ENCODE measurements at places on chromosomes 1 and 21.

DNA sequence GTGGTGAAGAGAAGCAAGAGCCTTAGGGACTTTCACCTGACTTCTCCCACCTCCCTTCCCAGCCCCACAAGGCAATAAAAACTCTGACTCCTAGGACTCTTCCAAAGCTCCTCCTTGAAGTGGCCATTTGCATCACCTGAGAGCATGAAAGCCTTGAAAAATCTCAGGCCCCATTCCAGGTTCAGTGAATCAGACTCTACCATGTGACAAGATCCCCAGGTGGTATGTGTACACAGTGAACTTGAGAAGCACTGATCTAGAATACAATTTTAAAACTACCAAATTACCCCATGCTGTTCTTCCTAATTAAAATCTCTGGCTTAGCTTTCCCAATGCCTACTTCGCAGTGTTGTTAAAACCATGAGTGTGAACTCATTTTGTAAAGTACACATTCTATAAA is 195.1 kb upstream of the SAMSN1 start:
- no peak for DNase-seq

DNA sequence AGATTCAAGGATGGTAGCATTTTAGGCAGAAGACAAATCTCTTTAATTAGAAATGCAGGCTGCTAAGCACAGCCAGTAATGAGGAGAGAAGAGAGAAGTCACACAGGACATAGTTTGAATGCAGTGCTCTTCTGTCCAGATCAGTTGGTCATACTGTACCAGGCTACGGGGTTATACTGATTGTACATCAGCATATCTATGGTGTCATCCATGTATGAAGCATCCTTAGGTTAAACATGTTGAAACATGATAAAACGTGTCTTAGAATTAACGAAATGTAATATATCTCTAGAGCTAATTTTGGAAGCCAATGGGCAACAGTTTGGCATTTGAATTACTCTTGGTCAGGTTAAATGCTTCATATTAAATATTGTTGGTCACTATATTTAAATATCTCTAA is 199.1 kb downstream of the RYR2 start:
- no peak for DNase-seq

- DNase-seq, result no peak
Observed at GRCh38 chr1:100699744-100700143, 19.8 kb upstream of the VCAM1 start.

DNA sequence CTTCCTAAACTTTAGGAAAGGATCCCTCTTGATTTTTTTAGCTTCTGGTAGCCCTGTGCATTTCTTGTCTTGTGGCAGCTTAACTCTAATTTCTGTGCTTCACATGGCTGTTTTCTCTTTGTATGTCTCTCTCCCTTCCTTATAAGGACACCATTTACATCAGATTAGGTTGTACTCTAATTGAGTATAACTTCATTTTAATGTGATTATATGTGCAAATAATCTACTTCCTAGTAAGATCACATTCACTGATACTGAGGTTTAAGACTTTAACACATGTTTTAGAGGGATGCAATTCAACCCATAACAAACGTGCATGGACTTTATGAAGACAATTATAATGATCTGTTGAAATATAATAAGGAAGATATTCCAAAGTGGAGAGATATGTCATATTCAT is 46.7 kb downstream of the RGS4 start:
- no peak for DNase-seq

GRCh38 chr1:230681599-230681998 is 32.3 kb downstream of the AGT start:
- no peak for DNase-seq

DNA sequence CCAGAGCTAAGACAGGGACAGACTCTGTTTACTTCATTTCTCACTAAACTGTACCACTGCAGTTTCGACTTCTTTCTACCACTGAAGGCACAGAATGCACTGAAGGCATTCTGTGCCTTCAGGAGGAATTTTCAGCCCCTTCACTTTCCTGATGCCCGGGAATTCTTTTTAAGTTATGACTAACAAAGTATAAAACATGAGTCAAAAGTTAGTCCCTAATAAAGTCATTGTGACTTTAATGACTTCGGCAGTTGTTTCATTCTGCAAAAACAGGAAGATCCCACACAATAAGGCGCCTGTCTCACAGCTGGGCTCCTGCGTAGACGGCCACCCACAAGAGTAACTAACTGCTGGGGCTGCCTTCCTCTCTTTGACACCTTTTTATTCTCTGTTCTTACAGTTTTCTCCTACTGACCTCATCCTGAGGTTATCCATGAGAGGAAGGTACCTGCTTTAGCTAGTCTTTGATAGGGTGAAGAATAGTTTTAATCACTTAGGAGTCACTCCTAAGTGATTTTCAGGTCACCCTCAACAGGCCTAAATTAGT is 183.9 kb upstream of the SGIP1 start:
- DNase-seq, result peak; percentile 55

DNA sequence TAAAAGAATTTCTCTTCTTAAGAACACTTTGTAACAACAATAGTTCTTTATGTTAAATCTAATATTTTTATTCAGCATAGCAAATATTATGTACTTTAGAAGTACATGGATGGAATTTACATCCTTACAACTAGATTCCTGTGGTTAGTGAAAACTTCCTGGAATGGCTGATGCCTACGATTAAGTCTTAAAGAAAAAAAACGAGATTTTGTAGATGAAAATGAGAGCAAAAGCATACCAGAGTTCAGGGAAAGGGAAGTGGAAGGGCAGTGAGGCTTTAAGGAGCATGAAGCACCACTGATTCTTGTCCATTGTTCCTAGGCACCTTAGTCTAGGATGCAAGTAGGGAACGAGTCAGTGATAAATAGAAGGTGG is 26.7 kb downstream of the CFH start:
- no peak for DNase-seq

GRCh38 chr1:16461681-16462080 is 21.2 kb downstream of the NECAP2 start:
- DNase-seq, result no peak

DNA sequence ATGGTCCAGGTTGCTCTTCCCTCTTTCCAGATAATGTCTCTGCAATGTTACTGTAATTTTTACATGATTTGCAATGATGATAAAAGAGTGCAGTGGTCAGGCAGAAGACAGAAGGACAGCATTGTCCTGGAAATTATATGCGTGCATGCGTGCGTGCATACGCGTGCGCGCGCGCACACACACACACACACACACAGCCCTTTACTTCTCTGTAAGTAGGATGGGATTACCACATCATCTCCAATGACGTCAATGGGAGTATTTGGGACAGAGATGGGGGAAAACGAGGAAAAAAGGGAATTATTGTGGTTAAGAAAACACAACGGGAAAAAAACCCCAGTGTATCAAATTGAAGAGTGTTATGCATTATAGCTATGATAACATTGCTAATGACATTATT is 99.7 kb downstream of the SPAG17 start:
- DNase-seq, result no peak

GRCh38 chr1:63143482-63143881 is 178.9 kb upstream of the FOXD3 start:
- DNase-seq, result no peak

DNA sequence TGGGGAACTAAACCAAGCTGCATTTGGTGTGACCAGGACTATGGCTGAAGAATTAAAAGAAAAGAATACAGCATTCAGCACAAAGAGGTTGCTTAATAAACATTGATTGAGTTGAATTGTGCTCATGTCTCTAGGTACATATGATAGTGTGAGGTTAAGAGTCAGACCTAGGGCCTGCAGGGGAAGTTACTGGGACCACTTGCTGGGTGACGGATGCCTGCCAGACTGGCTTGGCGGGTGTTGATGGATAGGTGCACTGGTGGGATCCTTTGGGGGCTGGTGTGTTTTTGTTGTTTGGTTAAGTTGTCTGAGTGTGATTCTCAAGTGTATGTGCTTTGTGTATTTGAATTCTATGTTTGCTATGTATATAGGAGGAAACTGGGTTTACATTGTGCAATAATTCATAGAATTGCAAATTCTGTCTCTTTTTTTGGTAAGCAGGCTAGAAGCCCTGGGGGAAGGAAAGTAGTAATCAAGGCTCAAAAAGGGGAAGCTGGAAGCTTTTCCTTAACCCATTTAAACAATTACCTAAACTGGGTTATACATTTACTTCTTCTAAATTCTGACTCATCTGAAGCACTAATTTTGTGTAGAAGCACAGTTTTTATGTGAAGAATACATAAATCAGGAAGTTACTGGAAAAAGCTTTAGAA is 1.8 kb downstream of the CD101 start:
- peak; percentile 22 for DNase-seq

DNA sequence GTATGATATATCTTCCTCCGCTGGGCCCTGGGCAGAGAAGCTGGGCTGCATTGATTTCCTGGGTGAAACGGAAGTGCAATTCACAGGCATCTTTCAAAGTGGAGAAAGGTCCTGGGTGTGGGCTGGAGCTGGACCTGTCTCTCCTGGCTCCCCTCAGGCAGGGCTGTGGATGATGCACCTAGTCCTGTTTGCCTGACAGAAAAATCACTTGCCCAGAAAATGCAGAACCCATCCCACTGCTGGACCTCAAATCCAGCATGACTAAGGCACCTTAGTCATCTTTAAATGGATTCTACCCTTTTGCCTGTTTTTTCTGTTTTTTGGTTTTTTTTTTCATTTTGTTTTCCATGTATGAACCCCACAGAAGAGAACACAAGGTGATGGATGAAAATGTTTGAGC is 49.7 kb downstream of the MYSM1 start:
- no peak for DNase-seq

DNA sequence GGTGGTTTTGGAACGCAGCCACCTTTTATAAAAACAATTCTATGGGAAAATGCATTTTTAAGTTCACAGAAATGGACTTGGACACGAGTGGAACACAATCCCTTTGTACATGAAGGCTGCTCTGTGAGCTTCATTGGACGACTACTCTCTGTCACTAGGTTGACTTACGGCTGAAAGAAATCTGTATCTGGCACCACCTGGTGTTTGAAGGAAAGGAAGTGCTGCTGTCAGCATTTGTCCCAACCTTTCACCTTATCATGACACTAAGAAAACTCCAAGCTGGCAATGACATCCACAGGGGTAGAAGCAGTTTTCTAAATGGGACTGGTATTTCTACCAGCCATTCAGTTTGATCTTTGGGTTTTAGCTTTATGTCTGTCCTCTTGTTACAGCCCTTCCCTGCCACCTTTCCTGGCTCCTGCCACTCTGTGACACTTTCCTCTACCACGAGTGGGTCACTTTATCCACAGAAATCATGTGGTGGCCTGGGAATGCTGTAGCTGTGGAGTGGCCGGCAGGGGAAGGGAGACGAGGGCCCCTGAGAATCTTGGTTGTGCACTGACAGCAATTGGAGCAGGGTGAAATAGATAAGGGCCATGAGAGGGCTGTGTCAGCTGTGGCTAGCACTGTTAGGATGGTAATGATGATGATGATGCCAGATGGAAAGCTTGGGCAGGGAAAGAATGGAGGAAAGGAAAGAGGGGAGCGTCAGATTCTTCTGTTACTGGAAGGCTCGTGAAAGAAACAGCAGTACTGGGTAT is 85.2 kb downstream of the TBX19 start:
- no peak for DNase-seq

DNA sequence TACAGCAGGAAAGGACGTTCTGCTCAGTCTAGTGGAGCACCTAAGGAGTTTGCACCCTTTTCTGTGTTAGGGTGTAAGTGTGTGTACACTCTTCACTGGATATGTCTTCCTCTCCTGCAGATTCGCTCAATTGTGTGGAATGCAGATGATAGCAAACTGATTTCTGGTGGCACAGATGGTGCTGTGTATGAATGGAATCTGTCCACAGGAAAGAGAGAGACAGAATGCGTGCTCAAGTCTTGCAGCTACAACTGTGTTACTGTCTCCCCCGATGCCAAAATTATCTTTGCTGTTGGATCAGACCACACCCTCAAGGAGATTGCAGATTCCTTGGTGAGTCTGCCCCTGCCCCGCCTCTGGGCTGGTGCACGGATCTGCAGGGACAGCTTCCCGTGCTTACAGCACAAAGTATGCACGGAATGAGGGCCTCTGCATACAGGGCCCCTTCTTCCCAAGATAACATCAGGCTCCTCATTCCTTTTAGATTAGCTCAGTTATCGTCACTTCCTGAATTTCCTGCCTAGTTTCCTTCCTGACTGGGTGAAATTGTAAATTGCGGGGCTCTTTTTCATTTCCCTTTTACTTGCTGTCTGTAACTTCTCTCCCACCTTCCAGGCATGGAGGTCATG is 34.6 kb downstream of the CFAP57 start:
- no peak for DNase-seq

GRCh38 chr1:35324486-35324885 is 56.0 kb downstream of the ZMYM4 start:
- DNase-seq, result no peak

DNA sequence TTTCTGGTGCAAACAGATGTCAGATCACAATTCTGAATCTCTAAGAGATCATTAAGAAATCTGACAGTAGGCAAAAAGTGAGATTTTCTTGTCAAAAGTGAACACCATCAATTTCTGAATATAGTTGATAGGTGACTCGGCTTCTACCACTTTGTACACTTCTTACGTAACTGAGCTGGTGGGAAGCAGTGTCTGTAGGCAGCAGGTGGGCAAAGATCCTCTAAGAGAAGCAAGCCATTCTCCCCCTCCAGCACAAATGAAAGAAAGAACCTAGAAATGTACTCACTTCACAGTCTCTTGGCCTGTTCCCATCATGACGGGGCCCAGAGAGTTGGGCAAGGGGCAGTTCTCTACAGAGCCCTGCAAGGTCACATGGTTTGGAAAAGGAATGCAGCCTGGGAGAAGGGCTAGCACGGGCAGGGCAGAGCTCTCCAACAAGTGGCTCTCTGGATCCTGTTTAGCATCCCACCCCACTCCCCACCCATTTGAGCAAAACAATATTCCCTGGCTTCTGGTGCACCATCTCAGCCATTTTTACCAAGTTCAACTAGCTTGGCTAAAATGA is 412.6 kb downstream of the LTN1 start:
- DNase-seq, result no peak

- DNase-seq, result no peak
Observed at GRCh38 chr1:203464226-203464625, 11.4 kb upstream of the PRELP start.
